ENCODE measurements at places on chromosomes 4 and X.

DNA sequence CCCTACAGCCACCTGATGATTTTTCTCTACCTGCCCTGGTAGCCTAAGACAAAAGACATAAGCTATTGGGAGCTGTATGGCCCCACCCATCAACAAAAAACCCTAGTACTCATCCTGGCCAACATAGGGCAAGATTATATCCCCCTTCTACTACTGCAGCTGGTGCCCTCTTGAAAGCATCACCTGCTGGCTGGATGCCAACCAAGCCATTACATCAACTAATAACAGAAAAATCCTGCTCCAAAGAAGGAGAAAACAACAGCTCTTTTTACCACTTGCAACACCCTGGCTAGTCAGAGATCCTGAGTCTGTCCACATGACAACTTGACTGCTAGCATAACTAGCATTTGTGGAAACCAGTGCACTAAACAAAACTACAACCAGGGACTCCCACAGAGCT is 43.6 kb upstream of the UPRT start:
- DNase-seq = no peak

GRCh38 chrX:42694260-42694815 is 83.6 kb downstream of the PPP1R2C start:
- peak; percentile 70 for DNase-seq

DNA sequence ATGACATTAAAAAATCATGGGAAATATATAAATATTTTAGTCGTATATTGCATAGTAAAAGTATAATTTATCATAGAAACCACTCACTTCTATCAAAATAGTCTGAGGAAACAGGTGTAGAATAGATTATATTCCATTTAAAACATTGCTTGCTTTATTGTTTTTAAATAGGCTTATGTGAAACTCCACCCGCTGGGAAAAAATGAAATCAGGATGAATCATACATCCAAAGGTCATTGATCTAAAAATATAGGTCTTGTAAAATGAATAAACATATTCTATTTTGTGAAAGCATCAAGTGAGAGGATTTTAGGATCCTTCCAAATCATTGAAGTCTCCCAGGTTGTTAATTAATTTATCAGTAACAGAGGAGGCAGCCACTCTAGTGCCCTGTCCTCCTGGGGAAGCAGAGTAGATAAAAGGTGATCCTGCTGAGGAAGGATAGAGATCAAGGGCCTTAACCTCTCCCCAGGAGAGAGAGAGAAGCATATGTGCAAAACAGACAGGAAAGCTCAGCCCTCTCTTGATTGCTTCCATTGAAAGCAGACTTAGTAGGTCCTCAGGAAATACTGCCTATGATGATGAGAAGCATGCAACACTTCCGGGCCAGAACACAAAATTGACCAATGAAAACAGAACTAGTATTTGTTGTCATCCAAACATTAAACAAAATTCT is 96.8 kb upstream of the MAP9 start:
- DNase-seq = no peak

- DNase-seq = no peak
Observed at GRCh38 chr4:5894266-5894665, 1.4 kb upstream of the CRMP1 start.

DNA sequence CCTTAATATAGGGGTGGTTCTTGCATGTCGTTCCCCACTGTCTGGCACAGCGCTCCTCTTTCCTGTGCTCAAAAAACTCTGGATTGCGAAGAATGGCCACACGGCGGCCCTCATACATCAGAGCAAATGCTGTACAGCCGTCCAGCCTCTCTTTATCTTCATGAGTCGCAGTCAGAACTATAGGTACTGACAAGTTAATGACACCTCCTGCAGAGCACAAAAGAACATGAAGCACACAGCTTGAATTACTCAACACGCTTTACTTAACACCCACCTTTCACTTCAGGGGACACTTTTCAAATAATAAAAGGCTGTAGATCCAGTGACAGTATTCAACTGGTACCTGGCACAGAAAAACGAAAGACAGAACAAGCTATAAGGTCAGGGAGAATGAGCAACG is 65.3 kb downstream of the PAPSS1 start:
- DNase-seq = no peak

DNA sequence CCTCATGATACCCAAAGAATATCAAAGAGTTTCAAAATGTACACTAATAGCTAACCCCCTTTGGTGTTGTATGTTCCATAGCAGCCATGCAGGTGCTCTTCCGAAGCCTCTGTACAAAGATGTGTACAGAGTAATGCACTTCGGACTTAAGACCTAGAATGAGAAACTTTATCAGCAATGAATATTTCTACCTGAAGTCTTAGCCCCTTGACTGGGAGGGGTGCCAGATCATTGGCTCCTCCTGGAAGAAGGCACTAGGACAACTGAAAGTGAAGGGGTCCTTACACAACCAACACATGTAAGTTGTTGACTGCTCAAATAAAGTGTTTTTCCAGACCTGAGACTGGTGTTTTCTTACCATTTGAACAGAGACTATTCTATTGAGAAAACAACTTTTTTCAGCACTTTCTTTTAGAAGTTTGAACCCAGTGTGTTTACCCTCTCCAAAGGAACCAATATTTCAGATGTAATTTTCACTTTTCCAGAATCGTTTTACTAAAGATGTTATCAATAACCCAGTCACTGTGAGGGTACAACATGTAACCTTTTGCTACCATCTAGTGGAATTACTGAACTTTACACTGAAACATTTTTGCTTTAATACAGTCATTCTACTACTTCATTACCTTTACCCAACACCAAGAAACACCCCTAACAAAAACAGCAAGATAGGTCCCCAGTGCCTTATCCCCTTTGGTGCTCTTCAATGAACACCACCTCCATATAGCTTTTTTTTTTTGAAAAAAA is 33.3 kb upstream of the PRDX4 start:
- no peak for DNase-seq

DNA sequence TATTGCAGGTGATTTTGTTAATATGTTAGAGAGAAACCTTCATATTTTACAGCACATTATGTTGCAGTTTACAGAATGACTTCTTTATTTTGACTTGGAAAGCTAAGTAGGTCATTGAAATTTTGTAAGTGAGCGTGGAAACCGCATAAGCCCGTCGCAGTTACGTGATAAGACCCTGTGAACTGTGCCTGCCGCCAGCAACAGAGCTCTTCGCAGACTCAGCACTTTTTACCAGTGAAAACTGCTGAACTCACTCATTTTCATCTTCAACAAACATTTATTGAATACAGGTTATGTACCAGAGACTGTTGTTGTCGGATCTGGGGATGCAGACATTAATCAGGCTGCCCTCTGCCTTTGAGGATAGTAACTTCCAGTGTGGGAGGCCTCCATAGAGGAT is 355.7 kb downstream of the HS3ST1 start:
- no peak for DNase-seq

GRCh38 chr4:100285121-100285520 is 94.9 kb upstream of the DDIT4L start:
- DNase-seq = no peak

GRCh38 chr4:115671581-115671980 is 558.2 kb upstream of the NDST4 start:
- no peak for DNase-seq

GRCh38 chr4:80268081-80268823 is 1.8 kb downstream of the FGF5 start:
- peak; percentile 58 for DNase-seq

GRCh38 chrX:65668377-65669310 is 1.2 kb downstream of the MSN start:
- DNase-seq = peak; percentile 73

DNA sequence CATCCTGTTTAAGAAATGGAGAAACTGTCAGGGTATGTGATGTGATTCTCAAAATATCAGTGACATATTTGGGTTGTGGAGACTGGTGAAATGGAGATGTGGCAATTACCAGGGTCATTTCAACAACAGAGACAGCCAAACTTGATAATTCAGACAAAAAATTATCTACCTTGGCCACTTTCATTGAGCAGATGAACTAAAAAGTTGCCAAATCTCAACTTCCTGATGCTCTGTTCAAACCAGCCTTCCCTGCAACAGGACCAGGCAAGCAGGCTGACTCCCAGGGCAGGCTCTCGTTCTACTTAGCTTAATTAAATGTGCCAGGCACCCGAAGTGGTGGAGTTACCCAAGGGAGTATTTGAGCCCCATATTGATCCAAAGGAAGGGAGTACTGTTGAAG is 199.6 kb downstream of the AFF2 start:
- no peak for DNase-seq

DNA sequence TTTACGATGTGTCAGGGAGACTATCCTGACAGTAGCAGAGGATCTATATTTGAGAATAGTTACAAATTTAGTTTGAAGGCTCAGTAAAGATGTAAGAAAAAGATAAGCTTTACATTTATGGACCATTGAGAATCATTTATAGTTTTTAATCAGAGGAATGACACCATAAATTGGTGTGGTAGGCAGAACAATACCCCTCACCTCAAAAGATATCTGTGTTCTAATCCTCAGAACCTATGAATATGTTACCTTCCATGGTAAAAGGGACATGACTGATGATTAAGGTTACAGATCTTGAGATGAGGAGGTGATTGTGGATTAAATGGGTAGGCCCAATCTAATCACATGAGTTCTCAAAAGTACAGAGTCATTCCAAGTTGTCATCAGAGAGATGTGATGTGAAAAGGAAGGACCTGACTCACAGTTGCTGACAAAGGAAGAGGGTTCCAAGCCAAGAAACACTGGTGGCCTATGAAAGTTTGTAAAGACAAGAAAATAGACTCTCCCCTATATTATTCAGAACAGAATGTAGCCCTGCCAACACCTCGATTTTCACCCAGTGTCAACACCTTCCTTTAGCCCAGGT is 27.0 kb downstream of the EREG start:
- DNase-seq = no peak

DNA sequence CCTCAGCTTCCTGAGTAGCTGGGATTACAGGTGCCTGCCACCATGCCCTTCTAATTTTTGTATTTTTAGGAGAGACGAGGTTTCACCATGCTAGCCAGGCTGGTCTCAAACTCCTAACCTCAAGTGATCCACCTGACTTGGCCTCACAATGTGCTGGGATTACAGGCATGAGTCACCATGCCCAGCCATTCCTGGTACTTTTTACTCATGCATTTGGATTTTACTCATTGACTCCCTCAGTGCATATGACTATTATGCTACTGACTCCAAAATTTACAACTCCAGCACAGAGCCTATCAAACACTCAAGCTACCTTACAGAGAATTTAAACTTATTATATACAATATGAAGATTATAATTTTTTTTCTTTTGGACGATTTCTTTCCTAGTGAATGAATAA is 199.9 kb downstream of the CXXC4 start:
- no peak for DNase-seq

DNA sequence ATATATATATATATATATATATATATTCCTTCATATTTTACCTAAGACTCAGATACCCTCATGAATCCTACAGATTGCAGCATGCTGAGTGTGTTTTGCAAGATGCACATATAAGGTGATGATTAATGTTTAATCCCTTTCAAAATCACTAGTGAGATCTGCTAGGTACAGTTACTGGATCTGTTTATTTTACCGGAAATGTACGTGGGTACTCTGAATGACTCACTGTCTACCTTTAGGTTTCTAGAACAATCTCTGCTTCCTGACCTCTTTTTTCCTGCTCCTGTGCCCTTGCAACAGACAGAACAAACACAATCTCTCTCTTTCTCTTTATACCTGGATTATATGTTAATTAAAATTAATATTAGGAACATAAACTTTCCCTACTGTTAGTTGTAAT is 379.6 kb downstream of the FAM133A start:
- DNase-seq = peak; percentile 23

GRCh38 chr4:80911458-80911857 is 119.0 kb upstream of the BMP3 start:
- DNase-seq = no peak

- DNase-seq = no peak
Observed at GRCh38 chr4:717601-718320, 12.1 kb downstream of the PCGF3 start.

GRCh38 chr4:142416121-142416520 is 430.0 kb downstream of the INPP4B start:
- no peak for DNase-seq

- DNase-seq = peak; percentile 83
Observed at GRCh38 chr4:169164669-169165415, 105.9 kb downstream of the SH3RF1 start.

DNA sequence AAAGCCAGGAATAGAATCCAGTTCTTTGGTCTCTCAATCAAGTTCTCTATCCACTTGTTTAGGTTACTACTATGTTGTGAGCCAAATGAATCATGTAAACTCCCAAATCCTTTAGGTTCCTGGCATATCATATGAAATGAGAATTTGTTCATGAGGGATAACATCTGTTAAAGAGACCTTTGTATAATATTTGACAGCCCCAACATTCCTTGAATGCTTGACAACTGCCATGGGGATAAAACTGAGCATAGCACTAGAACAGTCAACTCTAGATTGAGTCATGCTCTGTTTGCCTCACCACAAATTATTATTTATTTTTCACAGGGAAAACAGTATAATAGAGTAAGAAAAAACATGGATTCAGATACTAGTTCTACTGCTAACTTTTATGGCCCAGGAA is 93.3 kb downstream of the NAA11 start:
- DNase-seq = peak; percentile 77

- DNase-seq = no peak
Observed at GRCh38 chr4:80812145-80812544, 218.4 kb upstream of the BMP3 start.

DNA sequence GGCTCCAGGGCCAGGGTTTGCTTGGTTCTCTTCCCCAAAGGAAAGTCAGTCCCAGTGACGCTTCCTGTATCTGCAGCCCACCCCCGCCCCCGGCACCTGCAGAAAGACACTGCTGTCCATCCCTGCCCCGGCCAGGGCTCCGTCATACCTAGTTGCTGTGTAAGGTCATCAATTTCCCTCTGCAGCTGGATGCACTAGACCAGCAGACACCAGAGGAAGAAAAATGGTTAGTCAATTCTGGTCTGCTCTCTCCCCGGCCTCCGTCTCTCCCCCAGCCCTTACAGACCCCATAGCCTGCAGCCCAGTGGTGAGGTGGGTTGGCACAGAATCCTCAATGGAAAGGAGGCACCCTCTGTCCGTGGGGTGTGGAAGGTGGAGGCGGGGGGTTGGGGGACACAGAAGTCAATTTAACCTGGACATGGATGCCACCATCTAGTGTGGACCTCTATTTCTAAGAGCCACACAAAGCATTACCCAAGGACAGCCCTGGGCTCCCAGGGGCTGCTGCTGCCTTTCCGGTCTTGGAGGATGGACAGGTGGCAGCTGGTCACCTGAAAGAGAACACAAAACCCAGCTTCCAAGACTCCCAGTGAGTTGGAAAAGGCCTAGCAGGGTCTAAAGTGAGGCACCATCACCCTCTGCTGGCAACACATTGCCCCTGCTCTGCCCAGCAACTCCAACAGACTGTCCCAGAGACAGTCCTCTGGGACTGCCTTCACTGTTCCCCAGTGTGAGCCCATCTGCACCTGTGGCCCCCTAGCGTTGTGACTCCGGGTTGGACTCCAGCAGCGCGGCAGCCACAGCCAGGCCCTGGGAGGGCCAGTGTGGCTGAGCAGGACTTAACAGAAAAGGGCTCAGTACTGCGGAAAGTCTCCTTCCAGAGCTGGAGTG is 40.2 kb upstream of the NHSL2 start:
- peak; percentile 62 for DNase-seq
